ENCODE measurements at places on chromosomes 6 and 20.

GRCh38 chr20:44465001-44465560 lies 10.6 kb upstream of the TTPAL start:
- DNase-seq = no peak

- DNase-seq = no peak
These were observed 165.5 kb upstream of the BMP5 start for GRCh38 chr6:56040889-56041301.

DNA sequence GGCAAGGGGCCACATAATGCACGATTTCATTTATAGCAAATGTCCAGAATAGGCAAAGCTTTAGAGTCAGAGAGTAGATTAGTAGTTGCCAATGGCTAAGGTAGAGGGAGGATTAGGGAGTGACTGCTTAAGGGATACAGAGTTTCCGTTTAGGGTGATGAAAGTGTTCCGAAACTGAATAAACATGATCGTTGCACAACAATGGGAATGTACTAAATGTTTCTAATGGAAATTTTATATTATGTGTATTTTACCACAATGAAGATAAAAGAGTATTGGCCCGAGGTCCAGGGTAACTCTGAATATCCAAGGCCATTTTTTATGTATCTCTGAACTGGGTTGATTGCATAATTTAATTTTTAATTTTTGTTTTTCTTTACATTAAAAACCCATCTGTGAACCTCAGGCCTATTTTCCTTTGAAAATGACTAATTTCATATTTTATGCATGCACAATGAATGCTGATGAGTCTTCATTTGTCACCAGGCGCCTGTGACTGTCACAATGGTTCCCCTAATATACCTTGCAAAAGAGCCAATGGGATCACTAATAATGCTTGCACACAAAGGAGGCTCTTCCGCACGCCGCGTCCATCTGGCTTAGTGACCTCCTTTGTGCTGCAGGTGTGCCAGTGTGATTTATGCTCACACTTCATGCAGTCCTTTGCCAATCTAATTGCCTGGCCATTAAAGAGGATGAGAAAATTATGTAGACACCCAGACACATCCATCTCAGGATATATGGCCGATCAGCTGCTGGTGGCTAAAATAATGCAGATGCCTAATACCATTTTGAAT lies 612.5 kb downstream of the CDH26 start:
- no peak for DNase-seq

DNA sequence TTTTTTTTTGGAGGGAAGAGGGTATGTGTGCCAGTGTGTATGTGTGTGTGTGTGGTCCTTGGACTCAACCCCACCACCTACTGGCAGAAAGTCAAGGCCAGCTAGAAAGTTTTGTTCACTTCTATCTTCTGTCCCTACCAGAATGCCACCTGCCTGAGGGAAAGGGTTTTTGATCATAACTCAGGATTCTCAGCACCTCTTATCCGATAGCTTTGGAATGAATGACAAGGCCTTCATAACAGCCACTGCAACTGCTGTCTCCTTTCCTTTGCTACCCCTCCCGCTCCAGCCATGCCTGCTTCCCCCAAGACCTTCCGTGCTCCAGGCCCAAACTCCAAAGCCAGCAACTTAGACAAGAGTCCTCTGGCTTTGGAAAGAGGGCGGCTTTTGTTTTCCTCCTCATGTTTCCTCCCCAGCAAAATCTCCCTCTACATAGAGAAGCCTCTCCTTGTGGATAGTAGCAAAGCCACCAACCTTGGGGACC lies 18.7 kb downstream of the BTN3A1 start:
- DNase-seq = peak; percentile 23

All from ovary (tissue), 10 donors.